ENCODE measurements at places on chromosomes 16 and 17.

DNA sequence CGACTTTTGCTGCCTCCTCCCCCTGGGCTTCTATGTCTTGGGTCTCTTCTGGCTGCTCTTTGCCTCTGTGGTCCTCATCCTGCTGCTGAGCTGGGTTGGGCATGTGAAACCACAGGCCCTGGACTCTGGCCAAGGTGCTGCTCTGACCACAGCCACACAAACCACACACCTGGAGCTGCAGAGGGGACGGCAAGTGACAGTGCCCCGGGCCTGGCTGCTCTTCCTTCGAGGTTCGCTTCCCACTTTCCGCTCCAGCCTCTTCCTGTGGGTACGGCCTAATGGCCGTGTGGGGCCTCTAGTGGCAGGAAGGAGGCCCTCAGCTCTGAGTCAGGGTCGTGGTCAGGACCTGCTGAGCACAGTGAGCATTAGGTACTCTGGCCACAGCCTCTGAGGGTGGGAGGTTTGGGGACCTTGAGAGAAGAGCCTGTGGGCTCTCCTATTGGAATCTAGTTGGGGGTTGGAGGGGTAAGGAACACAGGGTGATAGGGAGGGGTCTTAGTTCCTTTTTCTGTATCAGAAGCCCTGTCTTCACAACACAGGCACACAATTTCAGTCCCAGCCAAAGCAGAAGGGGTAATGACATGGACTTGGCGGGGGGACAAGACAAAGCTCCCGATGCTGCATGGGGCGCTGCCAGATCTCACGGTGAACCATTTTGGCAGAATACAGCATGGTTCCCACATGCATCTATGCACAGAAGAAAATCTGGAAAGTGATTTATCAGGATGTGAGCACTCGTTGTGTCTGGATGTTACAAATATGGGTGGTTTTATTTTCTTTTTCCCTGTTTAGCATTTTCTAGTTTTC is 2.3 kb downstream of the GP1BA start:
- peak; percentile 8 for DNase-seq

DNA sequence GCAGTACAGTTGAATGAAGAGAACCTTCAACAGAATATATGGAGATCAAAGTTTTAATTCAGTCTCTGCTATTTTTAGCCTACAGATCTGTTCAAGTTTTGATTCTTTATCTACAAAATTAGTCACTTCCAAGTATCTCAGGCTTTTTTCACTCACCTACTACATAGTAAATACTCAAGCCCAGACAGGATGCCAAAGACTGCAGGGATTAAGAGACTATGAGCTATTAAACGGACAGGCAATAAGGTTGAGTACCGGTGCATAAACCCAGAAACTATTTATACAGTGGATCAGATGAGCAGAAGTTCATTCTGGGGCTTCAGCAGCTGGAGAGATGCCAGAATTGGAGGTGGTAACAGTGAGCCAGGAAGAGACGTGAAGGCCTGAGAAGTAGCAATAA is 18.7 kb upstream of the OR3A1 start:
- DNase-seq = no peak

DNA sequence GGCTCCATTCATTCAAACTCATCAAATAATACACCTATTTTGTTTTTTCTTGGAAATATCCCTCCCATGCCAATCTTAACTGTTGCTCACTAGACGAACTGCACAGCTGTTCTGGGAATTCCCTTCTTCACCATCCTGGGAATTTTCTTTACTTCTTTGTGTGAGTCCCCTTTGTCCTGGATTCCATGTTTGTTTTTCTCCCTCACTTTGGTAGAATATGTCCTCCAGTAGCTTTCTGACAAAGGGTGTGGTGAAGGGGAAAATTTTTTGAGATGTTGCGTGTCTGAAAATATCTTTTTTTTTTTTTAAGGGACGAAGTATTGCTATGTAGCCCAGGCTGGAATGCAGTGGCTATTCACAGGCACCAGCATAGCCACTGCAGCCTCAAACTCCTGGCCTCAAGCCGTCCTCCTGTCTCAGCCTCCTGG is 17.2 kb upstream of the UTP6 start:
- DNase-seq = no peak

GRCh38 chr16:53743149-53743566 is 39.2 kb downstream of the FTO start:
- DNase-seq = peak; percentile 13

DNA sequence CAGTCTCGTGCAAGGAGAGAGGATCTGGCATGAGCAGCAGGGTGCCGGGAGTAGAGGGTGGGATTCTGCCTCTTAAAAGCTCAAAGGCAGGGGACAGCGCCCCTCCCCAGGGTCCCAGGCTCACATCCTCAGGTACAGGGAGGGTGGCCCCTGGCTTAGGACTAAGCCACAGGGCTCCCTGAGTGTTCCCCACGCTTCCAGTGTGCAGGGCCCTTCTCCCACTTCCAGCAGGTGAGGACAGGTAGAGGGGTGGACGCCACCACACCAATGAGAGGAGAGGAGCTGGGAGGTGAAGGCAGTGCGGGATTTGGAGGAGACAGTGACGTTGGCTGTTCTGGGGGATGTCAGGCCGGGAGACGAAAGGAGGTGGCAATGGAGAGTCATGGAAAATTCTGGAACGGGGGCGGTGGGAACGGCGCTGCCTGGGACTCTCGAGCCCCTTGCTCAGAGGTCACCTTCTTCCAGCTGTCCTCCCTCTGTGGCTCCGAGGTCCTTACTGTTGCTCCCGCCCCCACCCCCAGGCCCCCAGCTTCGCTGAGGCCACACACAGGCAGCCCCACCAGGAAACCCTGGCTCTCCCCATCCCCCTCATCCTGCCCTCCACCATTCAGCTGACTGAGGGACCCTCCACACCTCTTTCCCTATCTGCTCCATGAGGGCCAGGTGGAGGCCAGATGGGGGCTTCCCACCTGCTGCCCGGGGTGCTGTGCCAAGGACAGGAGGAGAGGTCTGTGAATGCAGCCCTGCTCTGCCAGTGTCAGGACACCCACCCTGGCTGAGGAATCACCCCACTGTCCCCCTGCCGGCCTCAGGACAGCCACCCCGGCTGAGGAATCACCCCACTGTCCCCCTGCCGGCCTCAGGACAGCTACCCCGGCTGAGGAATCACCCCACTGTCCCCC is 57.7 kb upstream of the ACSF3 start:
- no peak for DNase-seq

DNA sequence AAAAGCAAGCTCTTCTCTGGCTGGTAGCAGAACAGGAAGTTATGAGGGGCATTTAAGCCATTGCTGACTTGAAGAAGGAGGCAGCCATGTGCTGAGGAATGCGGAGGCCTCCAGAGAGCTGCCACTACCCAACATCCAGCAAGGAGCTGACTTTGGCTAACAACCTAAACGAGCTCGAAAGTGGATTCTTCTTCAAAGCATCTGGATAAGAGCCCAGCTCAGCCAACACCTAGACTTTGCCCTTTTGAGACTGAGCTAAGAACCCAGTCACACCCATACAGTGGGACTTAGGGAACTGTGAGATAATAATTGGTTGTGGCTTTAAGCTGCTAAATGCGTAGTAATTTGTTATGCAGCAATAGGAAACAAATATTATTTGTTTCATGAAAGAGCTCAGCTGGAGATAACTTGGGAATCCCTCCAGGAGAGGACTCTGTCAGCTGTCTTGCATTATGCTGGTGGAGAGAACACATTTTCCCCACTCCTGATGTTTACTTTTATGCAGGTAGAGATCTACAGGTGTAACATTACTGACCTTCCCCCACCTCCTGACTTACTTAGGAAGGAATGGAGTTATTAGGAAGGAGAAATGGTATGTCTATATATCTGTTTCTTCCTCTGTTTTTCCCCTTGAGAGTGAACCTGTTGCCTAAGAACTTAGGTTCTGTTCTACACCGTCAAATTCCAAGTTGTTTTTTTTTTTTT is 52.7 kb upstream of the ZNF629 start:
- peak; percentile 49 for DNase-seq

DNA sequence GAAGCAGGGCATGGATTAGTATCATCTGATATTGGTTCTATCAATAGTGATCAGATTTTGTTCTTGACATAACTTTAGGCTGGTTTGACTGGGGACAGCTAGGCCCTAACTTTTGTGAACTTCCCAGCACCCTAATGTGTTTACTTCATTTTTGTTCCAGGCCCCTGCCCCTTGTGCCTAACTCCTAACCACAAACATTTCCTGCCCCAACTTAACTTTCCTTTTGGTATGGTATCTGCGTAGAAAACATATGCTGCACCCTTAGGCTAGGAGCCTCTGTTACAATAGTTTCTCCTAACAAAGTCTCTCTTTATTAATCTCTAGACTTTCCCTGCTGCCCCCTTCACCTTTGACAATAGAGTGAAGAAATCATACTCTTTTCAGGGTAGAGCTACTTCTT is 2.5 kb downstream of the ADPRM start:
- DNase-seq = no peak

- DNase-seq = no peak
These were observed 817 bp downstream of the NDUFAF8 start for GRCh38 chr17:81239714-81240555.

- no peak for DNase-seq
These were observed 103.1 kb downstream of the STX8 start for GRCh38 chr17:9472541-9472940.
